ENCODE measurements at places on chromosomes 11 and 22.

DNA sequence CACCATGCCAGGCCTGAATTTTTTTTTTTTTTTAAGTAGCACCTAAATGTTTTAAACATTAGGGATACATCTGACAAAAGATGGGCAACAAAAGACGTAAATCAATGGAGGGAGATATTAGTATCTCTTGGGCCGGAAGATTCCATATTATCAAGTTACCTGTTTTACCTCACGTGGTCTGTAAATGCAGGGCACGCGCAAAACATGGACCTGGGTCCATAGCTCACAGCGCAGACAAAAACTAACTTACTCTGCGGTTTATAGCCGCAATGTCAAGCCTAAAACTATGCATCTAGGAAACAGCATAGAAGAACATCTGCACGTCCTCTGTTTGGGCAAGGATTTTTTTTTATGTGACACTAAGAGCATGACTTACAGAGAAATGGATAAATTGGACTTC is 31.5 kb upstream of the PANX2 start:
- peaks cover 5% of the 10 kb centered on the region for H3K4me1 ChIP-seq
- no peaks in the 10 kb centered on the region for H3K36me3 ChIP-seq
- no peak overlapping the region for H3K4me3 ChIP-seq

DNA sequence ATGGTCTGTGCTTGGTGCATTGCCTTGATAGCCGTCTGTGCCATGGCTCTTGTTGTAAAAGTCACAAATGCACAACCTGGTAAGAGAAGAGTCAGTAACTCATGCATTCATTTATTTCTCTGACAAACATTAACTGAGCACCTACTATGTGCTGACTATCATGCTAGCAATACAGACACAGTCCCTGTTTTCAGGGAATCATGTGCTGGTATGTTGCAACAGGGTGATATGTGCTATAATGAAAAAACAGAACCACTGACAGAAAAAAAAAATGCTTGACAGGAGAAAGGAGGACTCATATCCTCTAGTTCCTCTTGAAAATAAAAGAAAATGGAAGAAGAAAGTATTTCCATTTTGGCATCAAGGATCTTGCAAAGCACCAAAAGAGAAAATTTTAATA is 34.5 kb upstream of the RAPSN start:
- peaks cover 55% of the 10 kb centered on the region for H3K36me3 ChIP-seq
- H3K4me3 ChIP-seq: no peak overlapping the region
- no peak overlapping the region for H3K27ac ChIP-seq
- H3K27me3 ChIP-seq: no peaks in the 10 kb centered on the region
- no peak for DNase-seq

DNA sequence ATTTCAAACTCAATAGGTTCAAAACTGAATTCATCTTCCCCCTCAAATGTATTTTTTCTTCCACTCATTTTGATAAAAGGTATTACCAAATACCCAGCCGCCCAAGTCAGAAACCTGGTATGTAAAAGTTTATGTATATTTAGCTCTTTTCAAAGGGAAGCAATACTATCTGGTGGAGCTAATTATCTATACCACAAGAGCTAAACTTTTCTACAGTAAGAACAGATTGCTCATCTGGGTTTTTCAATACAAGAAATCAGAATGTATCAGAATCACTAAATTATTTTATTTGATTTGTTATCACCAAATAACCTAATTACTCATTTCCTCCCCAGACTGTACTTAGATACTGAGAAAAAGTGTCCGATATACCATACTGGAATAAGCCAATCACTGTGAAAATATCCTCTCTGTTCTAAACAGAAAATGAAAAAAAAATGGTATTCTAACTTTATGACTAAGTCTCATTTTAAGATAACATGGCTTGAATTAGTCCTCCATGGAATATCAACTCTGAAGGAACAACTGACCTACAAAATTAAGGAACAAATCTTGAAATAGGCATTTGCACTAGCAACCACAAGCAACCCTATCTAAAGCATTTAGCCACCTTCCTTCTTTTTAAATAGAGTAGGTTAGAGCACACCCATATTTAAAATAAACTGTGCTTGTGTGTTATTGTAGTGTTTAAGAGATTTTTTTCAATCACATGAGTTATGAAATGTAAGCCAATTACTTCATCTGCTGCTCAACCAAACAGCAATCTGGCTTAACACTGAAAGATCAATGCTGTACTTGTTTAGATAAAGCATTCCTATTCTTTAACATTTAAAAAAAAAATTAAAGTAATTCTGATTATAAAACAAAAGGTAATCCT is 35.0 kb downstream of the RDX start:
- no peak overlapping the region for H3K27ac ChIP-seq
- no peaks in the 10 kb centered on the region for H3K27me3 ChIP-seq
- no peak for DNase-seq

DNA sequence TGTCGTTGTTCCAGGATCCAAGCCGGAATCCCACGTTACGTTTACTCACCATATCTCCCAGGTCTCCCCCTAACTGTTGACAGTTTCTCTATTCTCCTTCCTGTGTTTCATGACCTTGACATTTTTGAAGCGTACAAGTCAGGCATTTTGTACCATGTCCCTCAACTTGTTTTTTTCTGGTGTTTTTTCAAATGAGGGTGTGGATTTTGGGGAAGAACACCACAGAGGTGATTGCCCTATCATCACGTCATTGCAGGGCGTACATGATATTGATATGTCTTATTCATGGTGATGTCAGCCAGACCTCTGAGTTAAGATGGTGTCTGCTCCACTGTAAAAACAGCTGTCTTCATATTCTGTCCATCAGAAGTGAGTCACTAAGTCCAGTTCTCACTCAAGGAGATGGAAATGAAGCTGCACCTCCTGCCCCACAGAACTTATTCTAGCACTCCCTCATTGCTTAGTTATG is 28.3 kb upstream of the SOX10 start:
- no peak overlapping the region for H3K27ac ChIP-seq
- peaks cover 2% of the 10 kb centered on the region for H3K4me1 ChIP-seq
- DNase-seq: no peak
- no peaks in the 10 kb centered on the region for H3K27me3 ChIP-seq

GRCh38 chr11:72179804-72180396 is 12.0 kb upstream of the FOLR1 start:
- DNase-seq: no peak
- H3K27me3 ChIP-seq: peaks cover 20% of the 10 kb centered on the region
- H3K4me1 ChIP-seq: peaks cover 5% of the 10 kb centered on the region
- no peak overlapping the region for H3K4me3 ChIP-seq
- no peak overlapping the region for H3K27ac ChIP-seq

DNA sequence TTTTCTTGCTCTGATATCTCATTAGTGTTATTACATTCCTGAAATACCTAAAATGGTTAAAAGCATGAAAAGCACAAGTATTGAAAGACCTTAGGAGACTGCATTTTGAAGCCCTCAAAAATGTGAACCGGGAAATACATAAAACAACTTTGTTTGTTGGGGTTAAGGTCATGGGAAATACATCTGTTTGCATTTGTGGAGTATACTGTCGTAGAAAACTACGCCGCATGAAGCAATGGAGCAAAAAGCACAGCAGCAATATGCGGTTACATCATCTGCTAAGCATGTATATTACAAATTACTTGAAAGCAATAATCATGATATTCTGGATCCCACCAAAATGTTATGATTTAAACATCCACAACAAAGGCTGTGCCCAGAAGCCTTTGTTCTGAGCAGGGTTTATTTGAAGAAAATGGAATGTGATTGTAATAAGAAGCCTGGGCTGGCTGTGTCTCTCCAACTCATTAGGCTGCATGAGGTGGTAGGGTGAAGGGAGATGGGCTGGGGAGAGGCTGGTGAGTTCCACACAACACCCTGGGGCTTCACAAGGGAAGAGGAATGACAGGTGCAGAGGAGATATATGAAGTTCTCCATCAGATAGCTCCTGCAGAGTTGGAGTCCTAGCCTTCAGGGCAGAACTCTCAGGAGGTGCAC is 64.7 kb upstream of the LIN7C start:
- DNase-seq: no peak
- no peak overlapping the region for H3K27ac ChIP-seq
- H3K27me3 ChIP-seq: no peaks in the 10 kb centered on the region
- H3K4me3 ChIP-seq: no peak overlapping the region
- H3K4me1 ChIP-seq: no peaks in the 10 kb centered on the region
- H3K36me3 ChIP-seq: no peaks in the 10 kb centered on the region

DNA sequence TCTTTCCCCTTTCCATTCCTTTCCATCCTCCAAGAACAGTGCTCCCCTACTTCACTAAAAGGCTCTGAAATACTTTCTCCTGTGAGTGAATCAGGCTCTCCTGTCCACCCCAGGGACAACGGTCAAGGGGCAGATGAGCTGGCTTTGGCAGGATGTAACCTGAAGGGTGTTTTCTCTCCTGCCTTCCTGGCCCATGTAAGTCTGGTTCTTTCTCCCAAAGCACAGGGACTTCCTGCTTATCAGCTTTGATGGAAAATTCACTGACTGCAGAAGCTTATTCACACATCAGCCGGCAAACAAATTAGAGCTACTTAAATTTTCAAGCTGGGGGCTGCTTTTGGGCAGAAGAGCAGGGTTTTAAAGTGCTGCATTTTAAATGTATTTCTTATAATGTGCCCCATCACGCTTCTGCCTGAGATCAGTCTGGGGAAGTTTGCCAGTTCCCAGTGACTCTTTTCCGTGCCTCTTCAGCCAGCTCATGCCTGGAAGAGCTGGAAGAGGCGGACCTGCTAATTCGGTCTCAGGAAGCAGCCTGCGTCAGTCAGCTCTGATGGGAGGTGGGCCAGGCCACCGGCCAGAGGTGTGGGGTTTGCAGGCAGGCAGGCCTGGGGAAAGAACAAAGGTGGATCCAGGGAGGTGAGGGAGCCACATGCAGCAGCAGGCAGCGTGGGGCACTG is 140.4 kb upstream of the TBCEL start:
- no peak overlapping the region for H3K4me3 ChIP-seq
- peaks cover 32% of the 10 kb centered on the region for H3K27me3 ChIP-seq
- no peaks in the 10 kb centered on the region for H3K4me1 ChIP-seq
- H3K27ac ChIP-seq: no peak overlapping the region
